Activated CD4-positive, alpha-beta T cell treated with anti-CD3 and anti-CD28 coated beads for 36 hours (primary cell): ENCODE measurements at places on chromosomes 7 and 10. TPM values are rescaled to one million over a fixed set of nuclear protein-coding genes. Genes with fewer than 3 reads are reported as not detected.

DNA sequence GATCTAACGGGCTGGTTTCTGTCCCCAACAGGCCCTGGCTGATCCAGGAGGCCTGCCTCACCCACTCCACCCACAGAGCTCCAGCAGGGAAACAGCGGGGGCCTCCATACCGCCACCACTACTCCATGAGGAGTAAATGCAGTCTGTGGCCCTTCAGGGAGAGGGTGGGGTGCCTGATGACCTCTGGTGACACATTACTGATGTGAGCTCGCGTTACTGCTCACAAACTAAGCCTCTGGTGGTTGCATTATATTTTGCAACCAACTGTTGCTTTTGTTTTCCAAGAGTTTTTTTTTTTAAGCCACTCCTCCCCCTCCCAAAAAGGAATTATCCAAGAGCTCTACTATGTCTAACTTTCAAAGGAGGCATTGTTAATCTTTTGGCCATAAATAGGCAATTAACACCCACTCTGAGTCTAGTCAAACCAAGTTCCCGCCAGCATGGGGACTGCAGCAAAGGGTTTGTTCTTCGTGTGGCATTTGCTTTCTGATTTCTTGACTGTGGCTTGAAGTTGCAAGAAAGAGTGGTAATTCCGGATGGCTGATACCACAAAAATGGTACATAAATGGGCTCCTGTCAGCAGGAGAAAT is 72.6 kb downstream of the FAM53B start:
- peak overlapping the region; percentile 55 for H3K27ac ChIP-seq
- peaks cover 9% of the 10 kb centered on the region for H3K36me3 ChIP-seq
- H3K4me3 ChIP-seq, result no peak overlapping the region
- peaks cover 66% of the 10 kb centered on the region for H3K4me1 ChIP-seq
- H3K27me3 ChIP-seq, result no peaks in the 10 kb centered on the region
- DNase-seq, result peak; percentile 50

- no peak overlapping the region for H3K27ac ChIP-seq
- no peaks in the 10 kb centered on the region for H3K4me1 ChIP-seq
- H3K36me3 ChIP-seq, result no peaks in the 10 kb centered on the region
- DNase-seq, result no peak
Measured at GRCh38 chr7:54674891-54675290, 84.1 kb downstream of the SEC61G start.

Gene RBP3
- not detected for total RNA-seq

DNA sequence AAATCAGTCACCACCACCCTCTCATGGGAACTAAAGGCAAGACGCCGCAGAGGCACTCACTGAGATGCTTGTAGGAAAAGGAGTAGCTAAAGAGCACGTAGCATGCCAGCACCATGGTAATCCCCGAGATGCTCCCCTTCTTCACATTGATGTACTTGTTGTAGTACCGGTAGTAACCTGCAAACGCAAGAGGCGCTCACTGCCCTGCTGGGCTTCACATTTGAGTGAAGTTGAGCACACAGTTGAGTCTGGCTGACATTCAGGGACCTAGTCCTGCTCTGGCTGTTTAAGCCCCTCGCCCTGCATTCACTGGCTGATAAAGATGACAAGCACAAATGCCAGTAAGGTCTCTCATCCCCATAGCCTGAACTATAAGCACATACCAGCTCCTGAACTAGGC is 6.9 kb downstream of the ATP5MF start:
- peaks cover 49% of the 10 kb centered on the region for H3K36me3 ChIP-seq
- peak overlapping the region; percentile 39 for H3K27ac ChIP-seq
- peaks cover 19% of the 10 kb centered on the region for H3K4me1 ChIP-seq
- no peak overlapping the region for H3K4me3 ChIP-seq
- H3K27me3 ChIP-seq, result no peaks in the 10 kb centered on the region
- peak; percentile 65 for DNase-seq

- peaks cover 13% of the 10 kb centered on the region for H3K36me3 ChIP-seq
- H3K27ac ChIP-seq, result no peak overlapping the region
- H3K4me1 ChIP-seq, result peaks cover 48% of the 10 kb centered on the region
- H3K27me3 ChIP-seq, result peaks cover 18% of the 10 kb centered on the region
- DNase-seq, result no peak
- no peak overlapping the region for H3K4me3 ChIP-seq
Measured at GRCh38 chr7:41886901-41887311, 184.0 kb upstream of the INHBA start.

DNA sequence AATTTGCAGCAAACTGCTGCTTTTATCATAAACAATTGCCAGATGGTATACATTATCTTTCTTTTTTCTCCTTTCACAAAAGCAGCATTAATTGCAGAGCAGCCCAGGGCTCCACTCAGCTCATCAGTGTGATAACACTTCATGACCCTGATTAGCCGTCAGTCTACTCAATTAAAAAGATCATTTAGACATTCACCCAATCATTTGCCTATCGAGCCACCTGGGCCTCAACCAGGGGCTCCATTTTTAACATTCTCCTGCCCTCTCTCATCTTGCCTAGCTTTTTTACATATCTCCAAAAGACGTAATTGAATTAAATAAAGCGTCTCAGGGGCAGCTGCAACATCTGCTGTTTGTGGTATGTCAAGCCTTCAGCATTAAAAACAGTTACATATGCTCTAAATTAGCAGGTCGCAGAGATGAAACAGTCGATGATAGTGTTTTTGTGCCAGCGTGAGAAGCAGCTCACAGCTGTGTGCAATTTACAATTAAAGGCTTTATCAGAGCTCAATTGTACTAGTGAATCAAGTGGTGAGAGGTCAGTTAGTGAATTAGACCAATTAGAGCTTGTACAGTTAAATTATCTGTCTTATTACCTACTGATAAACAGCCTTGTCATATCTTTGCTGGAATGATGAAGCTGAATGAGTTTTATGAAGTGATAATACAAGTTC is 522.5 kb downstream of the ETV1 start:
- no peaks in the 10 kb centered on the region for H3K36me3 ChIP-seq
- H3K4me1 ChIP-seq, result no peaks in the 10 kb centered on the region
- no peak overlapping the region for H3K27ac ChIP-seq
- H3K27me3 ChIP-seq, result no peaks in the 10 kb centered on the region
- DNase-seq, result no peak

Gene HSPA12A
- 0.41 TPM for total RNA-seq

DNA sequence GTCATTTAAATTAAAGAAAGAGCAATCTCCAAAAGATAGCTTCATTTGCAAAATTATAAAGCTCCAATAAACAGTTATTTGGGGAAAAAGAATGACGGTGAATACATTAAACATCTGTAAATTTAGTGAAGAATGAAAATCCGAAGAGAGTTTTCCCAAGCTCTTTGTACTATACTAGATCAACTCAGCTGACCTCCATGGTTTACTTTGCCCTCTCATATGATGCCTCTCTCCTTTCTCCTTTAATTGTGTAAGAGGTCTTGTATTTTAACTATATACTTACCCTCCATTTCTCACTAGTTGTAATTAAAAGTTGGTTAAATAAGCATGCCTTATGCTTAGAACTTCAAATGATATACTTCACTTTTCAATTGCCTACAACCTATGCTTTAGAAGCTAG is 125.8 kb downstream of the CACNA2D1 start:
- no peaks in the 10 kb centered on the region for H3K36me3 ChIP-seq
- DNase-seq, result no peak
- H3K4me3 ChIP-seq, result no peak overlapping the region
- no peaks in the 10 kb centered on the region for H3K4me1 ChIP-seq

DNA sequence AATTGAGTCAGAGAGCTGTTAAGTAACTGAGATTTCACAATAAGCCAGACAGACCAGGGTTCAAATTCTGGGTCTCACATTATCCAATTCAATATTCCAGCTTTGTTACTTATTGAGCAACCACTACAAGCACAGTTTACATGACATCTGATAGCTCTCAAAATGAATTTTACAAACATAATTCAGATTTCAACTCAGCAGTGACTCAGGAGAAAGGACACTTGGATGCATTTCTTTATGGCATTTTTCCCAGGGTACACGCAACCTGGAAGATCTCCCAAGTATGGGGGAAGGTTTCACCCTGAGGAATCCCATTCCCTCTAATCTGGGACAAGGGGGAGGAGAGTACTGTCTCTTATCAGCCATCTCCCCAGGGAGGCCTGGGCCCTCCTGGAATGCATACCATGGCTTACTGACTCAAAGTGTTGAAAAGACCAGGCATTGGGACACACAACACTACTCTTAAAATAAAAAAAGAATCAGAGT is 102.4 kb downstream of the CFTR start:
- DNase-seq, result no peak
- no peaks in the 10 kb centered on the region for H3K36me3 ChIP-seq
- no peaks in the 10 kb centered on the region for H3K27me3 ChIP-seq
- no peak overlapping the region for H3K4me3 ChIP-seq

- H3K27me3 ChIP-seq, result no peaks in the 10 kb centered on the region
- no peak overlapping the region for H3K27ac ChIP-seq
- DNase-seq, result no peak
- peaks cover 4% of the 10 kb centered on the region for H3K36me3 ChIP-seq
Measured at GRCh38 chr7:64101943-64102655, 56.9 kb downstream of the ZNF727 start.

- DNase-seq, result no peak
- H3K4me1 ChIP-seq, result no peaks in the 10 kb centered on the region
- no peaks in the 10 kb centered on the region for H3K36me3 ChIP-seq
- no peak overlapping the region for H3K27ac ChIP-seq
Measured at GRCh38 chr7:134527979-134528371, 608 bp downstream of the AKR1B10 start.

DNA sequence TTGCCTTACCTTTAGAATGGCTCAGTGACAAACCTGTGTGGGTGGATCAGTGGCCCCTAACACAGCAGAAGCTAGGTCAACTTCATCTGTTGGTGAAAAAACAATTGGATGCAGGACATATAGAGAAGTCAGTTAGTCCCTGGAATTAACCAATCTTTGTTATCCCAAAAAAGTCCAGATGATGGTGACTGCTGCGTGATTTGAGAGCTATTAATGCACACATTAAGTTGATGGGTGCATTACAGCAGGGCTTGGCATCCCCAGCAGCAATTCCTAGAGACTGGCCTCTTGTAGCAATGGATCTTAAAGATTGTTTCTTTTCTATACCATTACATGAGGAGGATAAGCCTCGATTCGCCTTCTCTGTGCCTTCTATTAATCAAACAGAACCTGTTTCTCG is 33.3 kb downstream of the OR13A1 start:
- no peaks in the 10 kb centered on the region for H3K36me3 ChIP-seq
- no peak overlapping the region for H3K4me3 ChIP-seq
- no peaks in the 10 kb centered on the region for H3K4me1 ChIP-seq
- no peak overlapping the region for H3K27ac ChIP-seq
- no peak for DNase-seq

GRCh38 chr7:17374654-17375053 is 76.2 kb downstream of the AHR start:
- H3K4me1 ChIP-seq, result no peaks in the 10 kb centered on the region
- DNase-seq, result no peak
- H3K27me3 ChIP-seq, result peaks cover 2% of the 10 kb centered on the region
- no peak overlapping the region for H3K4me3 ChIP-seq
- no peaks in the 10 kb centered on the region for H3K36me3 ChIP-seq

DNA sequence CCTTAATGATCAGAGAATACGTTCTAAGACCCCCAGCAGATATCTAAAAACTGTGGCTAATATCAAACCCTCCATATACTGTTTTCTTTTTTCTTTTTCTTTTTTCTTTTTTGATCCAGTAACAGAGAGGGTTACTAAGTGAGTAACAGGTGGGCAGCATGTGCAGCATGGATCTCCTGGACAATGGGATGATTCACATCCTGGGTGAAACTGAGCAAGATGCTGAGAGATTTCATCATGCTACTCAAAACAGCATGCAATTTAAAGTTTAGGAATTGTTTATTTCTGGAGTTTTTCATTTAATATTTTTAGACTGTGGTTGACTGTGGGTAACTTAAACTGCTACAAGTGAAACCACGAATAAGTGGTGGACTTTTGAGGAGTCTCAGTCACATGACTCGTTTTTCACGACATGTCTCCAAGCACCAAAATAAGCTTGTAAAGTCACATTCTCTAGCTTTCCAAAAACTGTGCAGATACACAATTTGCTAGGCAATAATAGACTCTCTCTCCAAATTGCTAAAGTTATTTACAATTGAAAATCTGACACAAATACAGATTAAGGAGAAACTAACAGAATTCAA is 716.2 kb downstream of the NXPH1 start:
- H3K27ac ChIP-seq, result peak overlapping the region; percentile 47
- DNase-seq, result peak; percentile 14
- no peaks in the 10 kb centered on the region for H3K4me1 ChIP-seq
- H3K4me3 ChIP-seq, result no peak overlapping the region
- H3K36me3 ChIP-seq, result no peaks in the 10 kb centered on the region

- H3K27me3 ChIP-seq, result peaks cover 10% of the 10 kb centered on the region
- no peaks in the 10 kb centered on the region for H3K4me1 ChIP-seq
- no peak overlapping the region for H3K4me3 ChIP-seq
- no peak for DNase-seq
- no peak overlapping the region for H3K27ac ChIP-seq
Measured at GRCh38 chr7:20831451-20831850, 44.8 kb upstream of the SP8 start.

Gene TCAF2
- 50.6 TPM for total RNA-seq
